GM04504 (cell line): ENCODE measurements at places on chromosomes 5 and 9.
A peak's percentile ranks its signal among the peaks of the same experiment; 100 is the strongest.

GRCh38 chr9:14500705-14501104 is 186.8 kb upstream of the NFIB start:
- no peak for DNase-seq

- no peak for DNase-seq
Measured at GRCh38 chr5:56251440-56251839, 18.3 kb upstream of the ANKRD55 start.

DNA sequence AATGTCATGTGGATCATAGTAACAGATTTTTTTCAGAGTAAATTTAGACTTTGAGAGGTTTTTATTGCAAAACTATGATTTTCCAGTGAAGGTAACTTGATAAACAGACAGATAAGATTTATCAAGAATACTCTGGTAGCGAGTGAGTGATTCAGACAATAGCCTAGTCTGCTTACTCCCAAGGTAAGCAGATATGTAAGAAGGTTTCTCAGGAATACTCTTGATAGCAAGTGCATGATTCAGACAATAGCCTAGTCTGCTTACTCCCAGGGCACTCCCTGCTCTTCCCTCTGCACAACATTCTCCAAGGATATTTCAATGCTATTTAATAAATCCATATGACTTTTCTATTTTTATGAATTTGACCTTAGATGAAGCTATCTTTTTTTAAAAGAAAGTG is 1881.5 kb downstream of the EFNA5 start:
- DNase-seq, result no peak

DNA sequence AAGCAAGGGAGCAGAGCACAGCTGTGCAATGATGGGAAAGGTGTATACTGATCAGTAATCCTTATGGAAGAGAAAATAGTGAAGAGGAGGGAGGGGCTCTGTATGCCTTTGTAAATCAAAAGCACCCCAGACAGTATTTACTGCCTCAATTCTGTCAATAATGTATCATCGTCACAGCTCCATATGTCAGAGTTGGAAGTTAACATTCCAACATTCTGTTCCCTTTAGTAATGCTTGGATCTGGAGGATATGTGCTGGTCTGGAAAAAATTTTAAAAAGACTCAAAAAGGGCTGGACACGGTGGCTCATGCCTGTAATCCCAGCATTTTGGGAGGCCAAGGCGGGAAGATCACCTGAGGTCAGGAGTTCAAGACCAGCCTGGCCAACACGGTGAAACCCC is 310.4 kb downstream of the ACTL7B start:
- no peak for DNase-seq

GRCh38 chr9:88835038-88835466 is 156.2 kb upstream of the S1PR3 start:
- DNase-seq, result no peak

- DNase-seq, result no peak
Measured at GRCh38 chr5:143194206-143194605, 209.3 kb downstream of the NR3C1 start.

DNA sequence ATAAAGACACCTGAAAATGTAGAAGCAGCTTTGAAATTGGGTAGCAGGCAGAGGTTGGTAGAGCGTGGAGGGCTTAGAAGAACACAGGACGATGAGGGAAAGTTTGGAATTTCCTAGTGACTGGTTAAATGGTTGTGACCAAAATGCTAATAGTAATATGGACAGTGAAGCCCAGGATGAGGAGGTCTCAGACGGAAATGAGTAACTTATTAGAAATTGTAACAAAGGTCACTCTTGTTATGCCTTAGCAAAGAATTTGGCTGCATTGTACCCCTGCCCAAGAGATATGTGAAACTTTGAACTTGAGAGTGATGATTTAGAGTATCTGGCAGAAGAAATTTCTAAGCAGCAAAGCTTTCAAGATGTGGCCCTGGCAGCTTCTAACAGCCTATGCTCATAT is 382.5 kb downstream of the KCNN2 start:
- no peak for DNase-seq

- DNase-seq, result peak; percentile 38
Measured at GRCh38 chr9:73780916-73781315, 629.3 kb downstream of the ANXA1 start.

DNA sequence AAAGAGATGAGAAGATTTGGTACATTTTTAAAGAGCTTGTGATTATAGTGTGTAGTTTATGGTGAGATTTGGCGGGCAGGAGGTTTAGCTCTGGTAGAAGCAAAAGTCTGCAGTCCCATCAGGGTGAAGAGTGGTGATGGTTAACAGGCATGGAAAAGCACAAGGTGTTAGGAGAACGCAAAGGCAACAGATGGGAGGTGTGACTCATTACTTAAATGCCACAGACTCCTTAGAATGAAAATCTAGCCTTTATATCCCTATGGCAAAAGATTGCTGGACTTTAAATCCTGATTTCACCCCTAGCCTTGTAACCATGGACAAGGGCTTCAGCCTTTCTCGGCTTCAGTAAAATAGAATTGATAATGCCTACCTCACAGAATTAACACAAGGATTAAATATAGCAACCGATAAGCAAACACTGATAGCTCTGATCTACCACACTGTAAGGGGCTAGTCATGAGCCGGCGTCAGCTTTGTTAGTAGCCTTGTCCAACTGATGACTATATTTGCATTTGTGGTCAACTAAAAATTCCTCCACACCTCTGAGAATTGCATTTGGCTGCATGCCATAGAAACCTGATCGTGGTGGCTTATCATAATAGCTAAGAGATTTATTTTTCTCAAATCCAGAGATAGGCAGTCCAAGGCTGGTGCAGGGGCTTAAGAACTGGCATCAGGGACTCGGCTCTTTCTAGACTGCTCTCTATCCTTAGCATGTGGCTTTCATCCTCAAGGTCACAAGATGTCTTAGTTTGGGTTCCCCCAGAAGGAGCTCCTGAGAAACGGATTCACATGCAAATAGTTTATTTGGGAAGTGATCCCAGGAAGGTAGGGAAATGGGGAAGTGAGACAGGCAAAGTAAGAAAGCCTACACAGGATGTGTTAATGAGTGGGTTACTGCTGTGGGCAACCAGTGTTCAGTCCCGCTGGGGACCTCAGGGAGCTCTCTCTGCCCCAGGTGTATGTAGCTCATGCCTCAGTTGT is 19.6 kb downstream of the MFAP3 start:
- no peak for DNase-seq

- no peak for DNase-seq
Measured at GRCh38 chr5:142974409-142974808, 204.2 kb downstream of the ARHGAP26 start.

GRCh38 chr5:3051400-3051799 is 299.9 kb upstream of the IRX2 start:
- no peak for DNase-seq

GRCh38 chr5:179153341-179153901 is 93.2 kb downstream of the ZNF354C start:
- DNase-seq, result no peak

DNA sequence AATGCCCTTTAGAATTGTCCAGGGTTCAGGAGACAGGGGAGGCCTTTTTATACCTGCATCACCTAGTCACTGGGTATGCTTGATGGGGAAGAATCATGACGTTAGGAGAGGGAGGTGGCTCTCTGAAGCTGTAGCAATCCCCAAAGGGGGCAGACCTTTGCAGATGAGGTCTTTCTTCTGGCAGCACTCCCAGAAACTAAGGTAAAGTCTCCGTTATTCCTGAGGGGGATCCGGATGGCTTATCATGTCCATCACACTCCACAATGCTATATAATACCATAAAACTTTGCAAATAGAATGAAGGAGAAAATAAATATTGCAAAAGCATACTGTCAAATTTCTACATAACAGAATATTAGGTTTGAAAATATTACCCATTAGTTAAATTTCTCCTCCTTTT is 21.5 kb upstream of the CAST start:
- DNase-seq, result no peak

DNA sequence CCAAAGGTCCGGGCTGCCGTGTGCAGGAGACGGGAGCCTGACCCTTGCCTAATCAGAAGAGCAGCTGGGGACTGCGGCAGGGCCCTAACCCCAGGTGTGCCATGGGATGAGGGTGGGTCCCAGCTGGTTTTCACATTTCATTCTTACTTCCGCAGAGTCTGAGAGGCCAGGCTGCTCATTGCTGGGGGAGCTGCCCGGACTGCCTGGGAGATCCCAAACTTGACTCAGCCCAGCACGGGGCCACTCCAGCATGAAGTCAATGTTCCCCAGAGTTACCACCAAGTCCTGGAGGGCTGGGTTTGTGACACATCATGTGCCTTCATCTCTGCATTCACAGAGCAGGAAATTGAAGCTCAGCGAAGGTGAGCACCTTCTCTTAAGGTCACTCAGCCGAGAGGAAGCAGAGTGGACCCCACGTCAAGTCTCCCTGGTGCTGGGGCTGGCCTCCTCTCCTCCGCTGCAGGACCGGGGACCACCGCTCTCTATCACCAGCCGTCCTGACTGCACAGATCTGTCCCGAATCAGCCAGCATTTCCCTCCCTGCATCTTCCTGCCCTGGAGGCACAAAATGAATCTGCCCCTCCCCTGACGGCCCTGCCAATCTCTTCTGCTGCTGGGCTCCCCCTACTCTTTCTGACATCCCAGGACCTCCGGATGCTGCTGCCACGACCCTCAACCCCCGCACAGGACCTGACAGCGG is 54.6 kb upstream of the PHYKPL start:
- DNase-seq, result no peak

DNA sequence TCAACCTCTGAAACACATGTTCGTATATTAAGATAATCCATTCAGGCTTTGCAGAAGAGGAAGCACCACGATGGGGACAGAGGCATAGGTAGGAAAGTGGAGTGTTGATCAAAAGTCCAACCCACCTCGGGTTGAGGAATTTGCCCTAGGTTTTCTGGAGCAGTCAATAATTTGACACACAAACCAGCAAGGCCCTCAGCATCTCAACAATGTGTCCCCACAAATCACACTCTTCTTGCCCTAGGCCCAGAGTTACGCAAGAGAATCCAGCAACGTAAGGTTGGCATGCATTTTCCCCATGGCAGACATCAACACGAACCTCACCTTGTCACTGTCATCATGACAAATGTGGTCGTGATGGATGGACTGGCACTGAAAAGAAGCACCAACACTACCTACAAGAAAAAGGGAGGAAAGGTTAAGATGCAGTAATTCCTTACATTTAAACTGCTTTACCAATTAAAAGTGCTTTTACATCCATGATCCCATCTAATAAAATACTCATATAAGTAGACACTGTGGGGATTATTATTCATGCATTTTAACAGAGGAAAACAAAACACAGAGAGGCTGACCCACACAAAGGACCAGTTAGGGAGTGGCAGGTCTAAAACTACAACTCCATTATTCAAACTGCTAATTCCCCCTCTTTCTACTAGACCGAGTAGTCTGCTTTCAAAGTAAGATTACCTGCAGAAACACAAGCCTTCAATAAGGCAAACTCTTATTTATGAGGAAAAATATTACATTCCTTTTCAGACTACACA is 24.4 kb upstream of the RNF38 start:
- no peak for DNase-seq

DNA sequence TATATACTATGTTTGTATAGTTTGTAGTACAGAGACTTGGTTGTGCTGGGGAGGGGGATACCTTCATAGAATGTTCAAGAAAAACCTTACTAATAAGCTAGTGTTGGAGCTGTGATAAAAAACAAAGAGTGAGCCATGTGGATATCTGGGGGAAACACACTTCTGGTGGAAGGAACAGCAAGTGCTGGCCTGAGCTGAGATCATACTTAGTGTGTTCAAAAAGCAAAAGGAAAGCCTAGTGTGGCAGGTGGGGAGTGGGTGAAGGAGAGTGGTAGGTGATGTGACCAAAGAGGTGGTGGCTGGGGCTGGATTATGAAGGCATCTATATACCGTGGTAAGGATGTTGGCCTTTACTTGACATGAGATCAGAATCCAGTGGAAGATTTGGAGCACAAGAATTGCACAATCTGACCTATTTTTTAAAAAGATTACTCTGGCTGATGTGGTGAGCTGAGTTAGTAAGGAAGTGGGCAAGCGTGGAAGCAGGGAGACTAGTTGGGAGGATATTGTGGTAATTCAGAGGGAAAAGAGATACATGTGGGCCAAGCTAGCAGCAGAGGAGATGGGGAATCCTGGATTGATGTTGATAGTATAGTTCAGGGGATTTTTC is 26.6 kb downstream of the PALM2AKAP2 start:
- no peak for DNase-seq

DNA sequence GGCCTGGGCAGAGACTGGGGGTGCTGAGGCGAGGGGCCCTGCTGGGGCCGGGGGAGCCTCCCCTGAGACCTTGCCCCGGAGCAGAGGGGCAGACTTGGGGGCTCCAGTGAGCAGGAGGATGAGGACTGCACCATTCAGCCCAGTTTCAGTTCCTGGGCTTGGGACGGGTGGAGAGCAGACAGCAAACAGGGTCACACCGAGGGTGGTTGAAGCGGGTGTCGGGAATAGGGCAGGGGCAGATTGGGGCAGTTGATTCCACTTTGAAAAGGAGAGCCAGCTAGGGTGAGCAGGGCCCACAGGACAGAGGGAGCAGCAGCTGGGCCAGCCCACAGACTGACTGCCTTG is 4.5 kb downstream of the GRK6 start:
- DNase-seq, result no peak
